ENCODE measurements at places on chromosomes 7 and 10.

- DNase-seq, result no peak
Measured at GRCh38 chr7:141386881-141387280, 164.3 kb upstream of the AGK start.

GRCh38 chr7:32519763-32520162, 24.5 kb downstream of the AVL9 start:
- DNase-seq, result no peak

DNA sequence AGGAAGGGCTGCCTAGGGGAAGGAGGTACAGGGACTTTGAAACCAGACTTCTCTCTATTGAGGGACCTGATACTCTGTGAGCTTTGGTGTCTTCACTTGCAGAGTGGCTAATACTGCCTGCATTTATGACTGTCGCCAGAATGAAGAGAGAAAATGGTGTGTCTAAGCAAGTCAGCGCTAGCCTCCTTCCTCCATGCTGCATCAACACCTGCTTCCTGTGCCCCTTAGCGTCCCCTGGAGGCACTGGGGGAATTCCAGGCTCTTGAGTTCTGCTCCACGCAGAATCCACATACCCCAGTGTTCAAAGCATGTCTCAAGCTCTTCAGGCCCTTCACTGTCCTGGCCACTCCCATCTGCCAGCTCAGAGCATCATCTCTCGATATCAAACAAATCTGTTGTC, 140.5 kb downstream of the PKD1L1 start:
- DNase-seq, result no peak

GRCh38 chr7:98571986-98572385, 45.1 kb upstream of the NPTX2 start:
- no peak for DNase-seq

- DNase-seq, result peak; percentile 99
Measured at GRCh38 chr7:36658335-36659171, 65.7 kb downstream of the AOAH start.

GRCh38 chr10:70334526-70335245, 47.7 kb downstream of the LRRC20 start:
- no peak for DNase-seq

DNA sequence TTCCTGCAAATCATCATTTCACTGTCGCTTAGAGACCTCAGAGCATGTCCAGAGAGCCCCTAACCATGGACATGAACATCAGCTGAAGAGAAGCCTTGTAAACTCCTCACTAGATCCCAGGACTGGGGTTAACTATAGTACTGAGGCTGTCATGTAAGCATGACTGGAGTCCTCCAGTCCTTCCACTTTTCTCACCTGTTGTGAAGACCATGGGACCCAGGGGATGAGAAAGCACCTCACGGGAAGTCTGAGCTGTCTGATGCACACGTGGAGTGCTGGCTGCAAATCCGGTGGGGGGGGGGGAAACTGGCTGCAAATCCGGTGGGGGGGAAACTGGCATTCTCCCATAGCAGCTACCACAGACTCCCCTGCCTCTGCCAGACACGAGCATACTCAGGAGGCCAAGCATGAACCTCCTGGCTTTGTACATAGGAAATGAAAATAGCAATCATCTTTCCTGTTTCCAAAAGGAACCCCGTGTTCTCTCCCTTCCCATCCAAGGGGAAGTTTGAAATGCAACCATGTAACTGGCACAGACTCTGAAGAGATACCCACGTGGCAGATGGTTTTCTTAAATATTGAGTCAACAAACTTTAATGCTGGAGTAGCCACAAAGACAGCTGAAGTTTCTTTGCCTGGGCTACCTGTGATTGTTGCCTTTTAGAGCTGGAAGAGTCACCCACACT, 261.4 kb downstream of the ZMYND11 start:
- DNase-seq, result no peak

GRCh38 chr10:10596256-10596655, 421.4 kb upstream of the CELF2 start:
- DNase-seq, result no peak

DNA sequence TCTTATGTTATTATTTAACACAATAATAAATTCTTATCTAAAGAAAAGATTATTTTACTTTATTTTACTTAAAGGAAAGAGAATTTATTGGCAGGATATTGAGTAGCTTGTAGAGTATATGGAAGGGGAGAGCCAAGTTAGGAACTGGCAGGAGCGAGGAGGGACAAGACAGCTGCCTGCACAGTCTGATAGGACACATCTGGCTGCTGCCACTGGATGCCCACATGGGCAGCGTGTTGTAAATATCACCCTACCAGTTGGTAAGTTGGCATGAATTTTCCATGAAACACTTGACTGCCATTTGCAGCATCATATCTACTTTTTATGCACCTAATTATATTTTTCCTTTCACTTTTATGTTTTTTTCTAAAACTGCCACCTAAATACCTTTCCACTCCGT, 19.6 kb downstream of the SRI start:
- DNase-seq, result no peak

DNA sequence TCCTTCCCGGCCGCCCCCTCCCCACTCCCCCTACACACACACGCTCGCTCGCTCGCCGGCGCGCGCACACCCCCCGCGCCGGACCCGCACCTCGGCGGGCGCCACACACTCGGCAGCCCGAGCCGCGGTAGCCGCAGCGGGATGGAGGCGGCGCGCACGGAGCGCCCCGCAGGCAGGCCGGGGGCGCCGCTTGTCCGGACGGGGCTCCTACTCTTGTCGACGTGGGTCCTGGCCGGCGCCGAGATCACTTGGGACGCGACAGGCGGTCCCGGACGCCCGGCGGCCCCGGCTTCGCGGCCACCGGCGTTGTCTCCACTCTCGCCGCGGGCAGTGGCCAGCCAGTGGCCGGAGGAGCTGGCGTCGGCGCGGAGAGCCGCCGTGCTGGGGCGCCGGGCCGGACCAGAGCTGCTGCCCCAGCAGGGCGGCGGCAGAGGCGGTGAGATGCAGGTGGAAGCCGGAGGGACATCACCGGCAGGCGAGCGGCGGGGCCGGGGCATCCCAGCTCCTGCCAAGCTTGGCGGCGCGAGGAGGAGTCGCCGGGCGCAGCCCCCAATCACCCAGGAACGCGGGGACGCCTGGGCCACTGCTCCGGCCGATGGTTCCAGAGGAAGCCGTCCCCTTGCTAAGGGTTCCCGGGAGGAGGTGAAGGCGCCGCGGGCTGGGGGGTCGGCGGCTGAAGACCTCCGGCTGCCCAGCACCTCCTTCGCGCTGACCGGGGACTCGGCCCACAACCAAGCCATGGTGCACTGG, at the start of gene SORCS3:
Gene SORCS3 (plus strand): TSS at position 104 of the 750 bp plus-strand sequence.
- DNase-seq, result no peak

DNA sequence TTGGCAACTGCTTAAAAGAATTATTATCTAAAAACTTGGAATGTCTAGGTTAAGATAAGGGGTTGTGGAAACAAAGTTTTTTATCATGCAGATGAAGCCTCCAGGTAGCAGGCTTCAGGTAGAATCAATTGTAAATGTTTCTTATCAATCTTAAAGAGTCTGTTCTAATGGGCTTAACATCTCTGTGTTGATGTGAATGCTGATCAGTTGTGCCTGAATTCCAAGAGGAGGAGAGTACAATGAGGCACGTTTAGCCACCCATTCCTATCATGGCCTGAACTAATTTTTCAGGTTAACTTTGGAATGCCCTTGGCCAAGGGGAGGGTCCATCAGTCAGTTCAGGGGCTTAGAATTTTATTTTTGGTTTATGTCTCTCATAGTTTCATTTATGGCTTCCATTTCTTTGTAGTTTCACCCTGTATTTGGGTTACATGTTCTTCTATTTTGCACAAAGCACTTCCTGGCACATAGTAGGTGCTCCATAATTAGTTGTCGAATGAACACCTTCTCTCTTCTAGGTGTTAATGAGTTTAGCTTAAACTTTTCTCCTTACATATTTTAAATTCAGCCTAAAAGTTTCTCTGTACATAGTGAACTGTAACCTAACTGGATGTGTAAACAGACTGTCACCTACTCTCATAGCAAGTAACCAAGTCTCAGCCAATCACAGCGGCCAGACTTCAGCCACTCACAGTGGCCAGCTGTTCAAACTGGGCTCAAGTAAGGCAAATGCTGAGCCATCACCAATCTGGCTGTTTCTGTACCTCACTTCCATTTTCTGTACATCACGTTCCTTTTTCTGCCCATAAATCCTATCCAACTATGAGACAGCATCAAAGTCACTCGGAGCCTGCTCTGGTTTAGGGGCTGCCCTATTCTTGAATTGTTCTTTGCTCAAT, 34.7 kb downstream of the ALOX5 start:
- DNase-seq, result no peak
